ENCODE measurements at places on chromosomes 13 and 19.
A peak's percentile ranks its signal among the peaks of the same experiment; 100 is the strongest.

GRCh38 chr19:51660975-51661600 lies 14.5 kb upstream of the SIGLEC14 start:
- peak; percentile 76 for DNase-seq

- no peak for DNase-seq
These were observed 13.1 kb upstream of the SLC25A42 start for GRCh38 chr19:19050731-19051130.

- peak; percentile 97 for DNase-seq
These were observed 170.0 kb downstream of the KDM4B start for GRCh38 chr19:5138606-5139582.

GRCh38 chr13:38386421-38386820 lies 36.8 kb downstream of the UFM1 start:
- no peak for DNase-seq

DNA sequence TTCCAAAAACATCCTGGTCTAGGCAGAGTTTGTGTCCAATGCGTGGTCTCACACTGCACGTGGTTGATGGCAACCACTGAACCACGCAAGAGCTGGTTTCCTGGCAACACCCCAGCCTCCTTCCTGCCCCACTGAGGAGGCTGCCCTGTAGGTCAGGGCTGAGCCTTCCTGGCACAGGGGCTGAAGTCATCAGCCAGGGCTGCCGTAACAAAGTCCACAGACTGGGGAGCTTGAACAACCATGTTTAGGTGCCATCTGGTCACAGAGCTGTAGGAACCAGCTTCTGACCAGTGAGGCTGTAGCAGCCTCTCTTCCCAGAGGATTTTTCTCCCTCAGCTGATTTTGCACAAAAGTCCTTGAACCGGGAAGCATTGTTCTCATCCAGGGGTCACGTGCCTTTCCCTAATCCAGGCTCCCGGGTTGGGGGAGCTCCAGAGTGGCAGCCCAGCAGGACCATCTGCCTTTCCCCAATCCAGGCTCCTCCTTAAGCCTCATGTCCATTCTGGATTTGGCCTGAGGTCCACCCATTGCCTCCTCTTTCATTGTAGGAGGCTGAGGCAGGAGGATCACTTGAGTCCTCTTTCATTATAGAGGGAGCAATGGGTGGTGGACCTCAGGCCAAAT lies 53.9 kb downstream of the CHST8 start:
- no peak for DNase-seq

DNA sequence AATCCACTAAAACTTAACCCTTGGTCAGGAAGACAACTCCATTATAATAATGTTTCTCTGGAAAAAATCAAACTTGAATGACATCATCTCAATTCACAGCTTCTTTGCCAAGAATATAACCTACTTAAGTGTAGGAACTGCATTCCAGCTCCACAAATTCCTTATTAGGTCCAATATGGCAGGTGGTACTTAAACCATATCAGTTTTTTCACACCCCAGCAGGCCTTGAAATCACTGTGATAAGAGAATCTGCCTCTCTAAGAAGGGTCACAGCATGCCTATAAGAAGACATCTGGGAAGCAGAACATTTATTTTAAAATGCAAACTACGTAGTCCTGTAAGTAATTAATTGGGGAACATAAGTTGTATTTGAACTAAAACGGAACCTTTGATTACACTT lies 687.8 kb downstream of the DIAPH3 start:
- no peak for DNase-seq

- peak; percentile 50 for DNase-seq
These were observed 21.5 kb upstream of the FOSB start for GRCh38 chr19:45446295-45446694.

- DNase-seq = no peak
These were observed 138.9 kb downstream of the SHISA2 start for GRCh38 chr13:25912961-25913360.

DNA sequence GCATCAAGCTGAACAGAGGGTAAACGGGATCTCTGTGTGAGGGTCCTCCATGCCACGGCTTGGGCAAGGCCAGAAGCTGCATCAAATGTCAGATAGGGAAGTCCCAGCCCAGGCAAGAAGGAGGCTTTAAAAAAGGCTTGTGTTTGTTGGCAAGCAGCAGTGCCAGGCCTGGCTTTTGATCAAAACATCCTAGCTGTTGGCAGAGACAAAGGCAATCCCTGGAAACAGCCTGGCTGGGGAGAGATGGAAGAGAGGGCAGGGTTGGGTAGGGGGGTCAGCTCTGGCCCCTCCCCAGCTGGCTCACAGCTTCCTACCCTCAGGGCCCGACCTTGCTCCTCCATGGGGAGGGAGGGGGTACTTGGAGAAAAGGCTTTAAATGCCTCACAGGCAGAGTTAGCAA lies 61.8 kb upstream of the KCTD15 start:
- DNase-seq = no peak

GRCh38 chr19:34493038-34493648 lies 11.6 kb downstream of the WTIP start:
- DNase-seq = no peak

DNA sequence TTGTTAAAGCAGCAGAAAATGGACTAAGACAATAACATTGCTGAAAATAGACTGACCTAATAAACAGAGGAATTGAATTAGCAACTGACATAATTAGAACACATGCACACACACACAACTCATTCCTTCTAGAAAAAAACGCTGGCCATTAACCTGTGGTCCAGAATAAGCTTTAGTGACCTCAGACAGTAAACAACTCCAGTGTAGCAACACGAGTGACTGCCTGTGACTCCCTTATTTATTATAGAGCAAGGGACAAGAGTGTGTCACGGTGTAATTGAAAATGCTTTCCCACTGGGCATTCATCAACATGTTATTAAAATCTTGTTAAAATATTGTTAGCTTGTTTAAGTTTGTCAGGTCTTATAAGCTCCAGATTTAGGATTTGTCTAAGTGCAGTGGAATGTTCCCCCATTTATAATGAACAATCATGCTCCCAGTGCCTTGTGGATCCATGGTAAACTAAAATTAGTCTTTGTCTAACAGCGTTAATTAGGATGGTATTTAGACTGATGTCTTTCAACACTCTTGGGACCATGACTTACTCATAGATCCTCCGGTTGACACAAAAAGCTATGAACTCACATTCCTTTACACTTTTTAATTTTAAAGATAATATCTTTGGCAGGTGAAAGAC lies 111.7 kb upstream of the IRS2 start:
- DNase-seq = no peak

DNA sequence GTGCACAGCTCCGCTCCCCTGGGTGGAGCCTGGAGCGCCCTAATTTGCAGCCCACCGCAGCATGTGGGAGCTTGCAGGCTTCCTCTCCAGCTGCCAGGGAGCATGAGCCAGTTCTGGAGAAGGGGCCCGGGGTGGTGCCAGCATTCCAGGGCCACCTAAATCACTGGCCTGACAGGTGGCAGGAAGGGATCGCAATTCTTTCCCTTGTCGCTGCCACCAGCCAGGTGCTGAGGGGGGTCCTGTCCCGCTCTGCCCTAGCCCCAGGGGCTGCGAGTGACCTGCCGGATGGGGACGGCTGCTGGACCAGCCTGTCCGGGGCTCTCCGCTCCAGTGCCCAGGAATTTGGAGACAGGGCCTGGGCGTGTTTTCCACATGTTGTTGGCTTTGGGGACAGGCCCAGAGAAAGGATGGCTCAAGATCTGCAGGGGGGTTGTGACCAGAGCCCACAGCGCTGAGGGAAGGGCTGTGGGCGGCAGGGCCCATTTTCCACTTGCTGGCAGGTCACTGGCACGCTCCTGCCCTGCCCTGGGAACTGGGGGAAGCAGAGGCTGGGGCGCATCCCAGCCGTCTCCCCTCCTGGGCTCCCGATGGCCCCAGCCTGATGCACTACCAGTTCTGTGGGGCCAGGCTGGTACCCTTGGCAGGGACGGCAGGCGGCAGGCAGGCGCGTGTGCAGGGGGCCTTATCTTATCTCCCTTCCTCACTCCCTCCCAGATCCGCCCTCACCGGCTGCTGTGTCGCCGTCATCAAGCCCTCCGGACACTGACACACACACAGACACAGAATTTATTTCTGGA lies 9.5 kb downstream of the NDUFA11 start:
- no peak for DNase-seq

GRCh38 chr13:49499889-49500660 lies 4.3 kb downstream of the PHF11 start:
- DNase-seq = peak; percentile 79

DNA sequence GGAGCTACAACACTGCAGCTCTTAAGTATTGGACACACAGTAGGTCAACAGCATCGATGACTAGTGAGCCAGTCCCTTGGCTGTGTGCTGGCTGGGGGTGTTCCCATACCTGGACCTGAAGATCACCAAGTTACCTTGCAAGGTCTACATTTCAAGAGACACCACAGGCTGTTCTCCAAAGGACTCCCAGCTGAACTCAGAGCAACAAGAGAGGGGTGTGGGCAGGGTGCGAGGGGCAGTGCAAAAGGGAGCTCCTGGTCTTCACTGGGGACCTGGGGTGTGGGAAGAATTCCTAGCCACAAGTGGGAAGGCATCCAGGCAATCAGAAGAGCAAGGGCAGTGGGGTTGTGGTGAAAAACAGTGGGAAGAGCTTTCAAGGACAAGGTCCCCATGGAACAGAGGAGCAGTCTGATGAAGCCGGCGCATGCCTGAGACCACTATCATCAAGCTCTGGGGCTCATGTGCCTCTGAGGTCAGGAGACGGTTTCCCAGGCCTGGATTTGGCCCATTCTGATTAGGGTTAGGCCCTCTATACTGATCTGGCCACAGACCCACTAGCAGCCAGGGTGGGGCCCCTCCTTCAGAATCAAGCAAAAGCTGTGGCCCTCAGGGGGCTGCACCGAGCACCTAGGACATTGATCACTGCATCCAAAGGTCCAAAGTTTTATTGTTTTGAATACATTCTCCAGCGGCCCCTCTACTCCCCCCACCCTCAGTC lies 4.7 kb upstream of the GSK3A start:
- DNase-seq = no peak

All from RPMI7951 (cell line).